ENCODE measurements at places on chromosomes 3 and 15.
A peak's percentile ranks its signal among the peaks of the same experiment; 100 is the strongest.

- no peak for DNase-seq
These were observed 34.9 kb upstream of the SLC25A36 start for GRCh38 chr3:140906785-140907184.

DNA sequence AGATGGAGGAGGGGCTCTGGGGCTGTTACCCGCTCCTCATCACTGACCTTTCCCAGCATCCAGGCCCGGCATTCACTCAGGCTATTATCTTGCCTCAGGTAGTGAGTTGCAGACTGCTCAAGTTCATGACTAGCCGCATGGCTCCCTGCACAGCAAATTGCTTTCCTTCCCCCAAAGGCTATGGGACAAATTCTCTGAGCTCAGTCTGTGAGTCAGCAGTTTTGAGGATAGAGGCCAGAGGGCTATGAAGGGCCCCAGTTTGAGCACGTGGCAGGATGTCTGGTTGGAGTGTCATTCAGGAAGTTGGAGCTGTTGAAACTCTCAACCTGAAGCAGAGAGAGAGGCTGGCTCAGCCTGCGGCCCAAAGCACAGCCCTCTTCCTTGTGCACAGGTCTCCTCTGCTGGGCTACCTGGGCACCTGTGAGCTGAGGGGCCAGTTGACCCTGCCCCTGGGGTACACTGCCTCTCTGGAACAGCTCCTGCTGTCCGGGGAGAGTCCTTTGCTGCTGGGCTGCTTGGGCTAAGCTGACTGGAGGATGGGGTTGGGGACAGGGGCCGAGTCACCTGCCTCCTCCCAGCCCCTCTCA, 7.9 kb downstream of the FAH start:
- peak; percentile 73 for DNase-seq

- no peak for DNase-seq
These were observed 992 bp downstream of the RHOV start for GRCh38 chr15:40872791-40873693.

GRCh38 chr3:48594417-48595049, 596 bp downstream of the COL7A1 start:
- no peak for DNase-seq

DNA sequence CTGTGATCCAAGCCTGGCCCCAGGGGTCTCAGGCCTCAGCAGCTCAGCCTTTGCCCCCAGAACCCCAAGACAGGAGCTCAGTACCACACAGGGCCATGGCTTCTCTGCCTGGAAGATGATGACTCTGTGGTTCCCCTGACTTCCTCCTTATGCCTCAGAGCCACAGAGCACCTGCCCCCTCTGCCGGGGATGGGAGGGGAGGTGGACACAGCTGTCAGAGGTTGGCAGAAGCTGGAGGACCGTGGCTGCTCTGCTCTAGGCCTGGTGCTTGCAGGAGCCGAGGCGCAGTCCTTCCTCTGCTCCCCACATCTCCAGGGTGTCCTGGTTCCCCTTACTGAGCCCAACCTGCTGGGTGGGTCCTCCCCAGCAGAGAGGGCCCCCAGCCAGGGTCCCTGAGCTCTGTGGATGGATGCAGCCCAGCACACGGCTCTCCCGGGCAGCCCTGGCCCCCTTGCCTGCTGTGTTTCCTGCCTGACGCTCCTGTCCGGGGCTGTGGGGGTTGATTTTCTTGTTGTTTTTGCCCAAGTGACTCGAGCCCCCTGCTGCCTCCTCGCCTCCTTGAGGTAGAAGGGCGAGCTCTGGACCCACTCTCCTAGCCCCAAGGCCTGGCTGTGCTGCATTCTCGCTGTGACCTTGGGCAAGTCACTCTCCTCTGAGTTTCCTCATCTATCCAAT, 36.6 kb downstream of the PSTPIP1 start:
- no peak for DNase-seq

- no peak for DNase-seq
These were observed at the start of gene GPR171 for GRCh38 chr3:151203051-151203420. GPR171 (minus strand) TSS chr3:151203216; CDS start chr3:151199386, 3,830 bp downstream.

GRCh38 chr3:67894510-67894909, 240.1 kb upstream of the SUCLG2 start:
- no peak for DNase-seq

GRCh38 chr3:1330107-1330506, 237.3 kb downstream of the CNTN6 start:
- no peak for DNase-seq

GRCh38 chr3:4731543-4732111, 238.5 kb downstream of the ITPR1 start:
- no peak for DNase-seq

DNA sequence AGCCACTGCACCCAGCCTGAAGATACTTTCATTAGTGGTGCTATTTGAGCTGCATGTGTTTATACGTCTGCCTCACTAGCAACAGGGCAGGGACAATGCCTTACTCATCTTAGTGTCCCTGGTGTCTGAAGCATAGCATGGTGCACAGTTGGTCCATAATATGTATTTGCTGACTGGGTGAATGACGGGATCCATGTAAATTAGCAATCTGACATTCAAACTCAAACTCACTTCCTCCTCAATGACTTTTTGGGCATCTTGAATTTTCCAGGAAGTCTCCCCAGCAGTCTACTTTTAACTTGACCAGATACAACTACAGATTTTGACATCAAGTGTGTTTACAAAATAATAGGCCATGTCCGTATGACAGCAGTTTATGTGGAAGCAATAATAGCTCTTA, 3.0 kb upstream of the LDHAL6B start:
- no peak for DNase-seq
